ENCODE measurements at places on chromosomes 13 and 19.

GRCh38 chr19:55461974-55462626, 658 bp upstream of the ISOC2 start:
- DNase-seq = peak; percentile 35

- no peak for DNase-seq
These were observed 5.7 kb downstream of the VASP start for GRCh38 chr19:45512881-45513483.

GRCh38 chr19:58003174-58003828, 681 bp upstream of the ZNF606 start:
- no peak for DNase-seq

- DNase-seq = no peak
These were observed 300.3 kb downstream of the MYO16 start for GRCh38 chr13:108929532-108930206.

GRCh38 chr13:63195726-63196125, 1780.1 kb upstream of the PCDH20 start:
- DNase-seq = no peak

- peak; percentile 51 for DNase-seq
These were observed 9.7 kb downstream of the PRKACA start for GRCh38 chr19:14107581-14108461.

DNA sequence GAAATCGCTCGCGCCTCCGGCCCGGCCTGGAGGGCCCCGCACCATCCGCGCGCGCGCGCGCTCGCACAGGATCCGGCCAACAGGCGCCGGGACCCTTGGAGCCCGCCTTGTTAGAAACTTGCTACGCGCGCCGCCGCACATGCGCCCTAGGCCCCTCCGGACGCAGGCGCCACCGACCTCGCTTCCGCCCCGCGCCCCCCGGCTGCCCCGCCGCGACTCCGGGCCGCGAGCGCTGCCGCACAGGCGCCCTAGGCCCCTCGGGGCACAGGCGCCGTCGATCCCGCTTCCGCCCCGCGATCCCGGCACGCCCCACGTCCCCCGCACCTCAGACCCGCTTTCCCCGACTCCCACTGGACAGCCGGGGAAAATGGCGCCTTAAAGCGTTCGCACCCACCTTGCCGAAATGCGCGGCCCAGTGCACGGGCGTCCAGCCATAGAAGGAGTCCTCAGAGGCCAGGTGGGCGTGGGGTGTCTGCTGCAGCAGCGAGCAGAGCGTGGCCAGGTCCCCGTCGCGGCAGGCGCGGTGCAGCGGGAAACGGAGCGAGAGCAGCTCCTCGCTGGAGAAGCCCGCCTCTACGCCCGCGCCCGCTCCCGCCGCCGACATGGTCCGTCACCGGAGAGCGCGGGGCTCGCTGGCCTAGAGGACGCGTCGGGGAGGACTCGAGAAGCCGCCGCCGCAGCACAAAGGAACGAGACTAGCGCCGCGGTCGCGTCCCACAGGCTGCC, 375 bp downstream of the ANKRD10 start:
- DNase-seq = peak; percentile 75

DNA sequence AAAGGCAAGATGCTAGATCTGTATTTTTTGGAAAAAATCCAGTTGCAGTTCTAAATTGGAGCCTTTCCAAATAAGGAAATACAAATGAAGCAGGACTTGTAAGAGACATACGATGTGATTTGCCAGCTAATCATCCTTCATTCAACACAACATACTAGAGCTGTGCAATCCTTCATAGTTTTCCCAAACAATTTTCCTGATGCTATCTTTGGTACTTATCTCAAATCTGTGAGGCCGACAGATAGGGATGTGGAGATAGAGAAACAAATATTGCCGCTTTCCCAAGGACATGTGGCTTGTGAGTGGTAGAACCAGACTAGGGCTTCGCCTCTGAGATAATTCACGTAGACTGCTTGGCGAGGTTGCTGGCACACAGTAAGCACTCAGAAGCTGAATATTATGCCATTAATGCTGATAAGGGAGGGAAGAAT, 176.6 kb downstream of the LMO7 start:
- DNase-seq = peak; percentile 51

DNA sequence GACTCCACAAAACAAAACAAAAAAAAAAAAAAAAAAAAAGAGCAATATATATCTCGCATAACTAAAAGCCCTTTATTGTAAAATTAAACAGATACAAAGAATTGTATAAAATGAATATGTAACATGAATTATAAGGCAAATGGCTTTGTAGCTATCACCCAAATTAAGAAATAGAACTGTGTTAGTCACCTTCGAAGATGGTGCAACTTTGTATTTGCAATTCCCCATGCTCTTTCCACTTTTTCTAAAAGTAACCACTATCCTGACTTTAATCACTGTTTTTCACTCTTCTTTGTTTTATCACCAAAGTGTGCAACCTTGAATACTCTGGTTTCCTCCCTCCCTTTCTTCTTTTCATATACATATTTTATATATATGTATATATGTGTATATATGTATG, 57.1 kb upstream of the HTR2A start:
- no peak for DNase-seq

DNA sequence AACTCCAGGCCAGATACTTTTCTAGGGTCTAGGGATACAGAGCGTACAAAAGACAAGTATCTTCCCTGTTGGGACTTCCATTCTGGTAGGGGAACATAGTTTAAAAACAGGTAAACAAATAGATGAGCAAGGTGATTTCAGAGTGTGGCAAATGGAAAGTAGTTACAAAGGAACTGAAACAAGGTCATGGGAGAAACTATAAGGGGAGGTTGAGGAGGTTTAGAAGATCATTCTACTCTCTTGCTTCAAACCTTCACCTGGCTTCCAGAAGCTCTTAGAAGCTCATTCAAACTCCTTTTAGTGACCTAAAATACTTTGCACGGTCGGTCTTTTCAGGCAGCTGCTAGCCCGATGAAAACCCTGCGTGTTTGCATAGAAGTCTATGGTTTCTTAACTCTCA, 9.1 kb downstream of the FFAR2 start:
- DNase-seq = no peak

- DNase-seq = no peak
These were observed 2895.5 kb upstream of the PCDH20 start for GRCh38 chr13:64311112-64311511.

GRCh38 chr13:77846173-77846572, 72.5 kb downstream of the EDNRB start:
- DNase-seq = no peak

GRCh38 chr13:113742445-113743120, 16.4 kb upstream of the TMEM255B start:
- DNase-seq = no peak

- DNase-seq = no peak
These were observed 1221.1 kb downstream of the SLITRK1 start for GRCh38 chr13:82661126-82661525.

DNA sequence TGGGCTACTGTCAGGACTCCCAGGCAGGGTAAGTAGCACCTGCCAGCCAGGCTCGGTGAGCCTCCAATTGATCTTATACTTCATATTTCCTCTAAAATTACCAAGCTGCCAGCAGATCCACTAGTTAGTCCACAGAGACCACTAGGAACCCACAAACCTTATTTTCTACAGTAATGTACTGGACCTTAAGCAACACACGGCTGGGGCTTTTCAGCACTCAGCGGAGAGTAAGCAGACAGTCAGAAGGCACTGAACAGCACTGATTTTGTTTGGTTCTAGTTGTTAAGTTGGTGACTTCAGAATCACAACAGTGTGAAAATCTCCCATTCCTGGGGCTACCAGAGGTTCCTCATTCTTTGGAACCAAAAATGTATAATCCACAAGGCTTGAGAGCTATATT, 56.1 kb downstream of the MRPL57 start:
- no peak for DNase-seq

GRCh38 chr13:93698016-93698613, 471.5 kb downstream of the GPC6 start:
- DNase-seq = no peak

DNA sequence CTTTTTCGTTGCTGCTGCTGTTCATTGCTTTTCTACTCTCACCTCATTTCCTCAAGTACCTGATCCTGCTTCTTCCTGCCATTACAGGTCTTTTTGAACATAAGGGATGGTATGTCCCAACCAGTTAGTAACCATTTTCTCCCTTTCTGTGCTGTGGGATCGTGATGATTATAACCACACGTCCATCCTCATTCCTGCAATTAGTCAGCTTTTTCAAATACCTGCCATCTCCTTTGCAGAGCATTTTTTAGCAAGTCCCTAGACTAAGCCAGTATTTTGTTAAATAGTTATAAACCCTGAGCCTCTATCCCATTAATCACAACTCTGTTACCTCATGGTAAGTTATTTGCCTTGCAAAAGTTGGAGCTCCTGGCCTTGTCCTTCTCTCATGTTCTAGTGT, 109.2 kb downstream of the FNDC3A start:
- no peak for DNase-seq

DNA sequence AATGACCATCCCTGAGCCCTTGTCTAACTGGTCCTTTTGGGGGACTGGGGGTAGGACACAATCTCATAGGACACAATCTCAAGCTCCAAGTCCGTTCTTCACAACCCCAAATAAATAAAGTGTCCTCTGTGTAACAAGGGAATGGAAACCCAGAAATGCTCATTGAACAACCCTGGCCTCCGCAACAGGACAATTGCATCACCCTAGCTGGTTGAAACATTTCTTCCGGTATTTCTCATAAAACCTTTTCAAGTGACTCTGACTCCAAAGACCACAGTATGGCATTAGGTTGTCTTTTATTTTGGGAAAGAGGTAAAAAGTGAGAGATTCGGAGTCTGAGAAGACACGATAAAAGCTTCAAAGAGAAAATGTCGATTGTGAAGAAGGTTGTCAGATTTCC, 186.6 kb downstream of the ZNF536 start:
- DNase-seq = no peak

DNA sequence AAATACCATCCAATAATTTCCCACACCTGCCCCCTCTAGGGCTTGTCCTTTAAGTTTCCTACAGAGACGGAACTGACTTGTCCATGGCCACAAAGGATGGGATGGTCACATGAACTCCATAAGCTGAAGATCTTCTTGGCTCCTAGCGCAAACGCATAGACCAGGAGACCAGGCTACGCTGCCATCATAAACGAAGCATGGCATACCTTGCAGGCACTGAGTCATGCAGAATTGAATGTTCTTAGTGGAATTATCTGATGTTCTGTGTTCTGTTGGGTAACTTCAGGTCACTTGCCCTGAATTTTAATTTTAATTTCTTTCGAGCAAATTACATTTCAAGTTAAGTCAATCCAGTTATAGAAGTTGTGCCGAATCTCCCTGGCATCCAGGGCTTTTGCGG, 96.4 kb upstream of the STARD13 start:
- DNase-seq = no peak

DNA sequence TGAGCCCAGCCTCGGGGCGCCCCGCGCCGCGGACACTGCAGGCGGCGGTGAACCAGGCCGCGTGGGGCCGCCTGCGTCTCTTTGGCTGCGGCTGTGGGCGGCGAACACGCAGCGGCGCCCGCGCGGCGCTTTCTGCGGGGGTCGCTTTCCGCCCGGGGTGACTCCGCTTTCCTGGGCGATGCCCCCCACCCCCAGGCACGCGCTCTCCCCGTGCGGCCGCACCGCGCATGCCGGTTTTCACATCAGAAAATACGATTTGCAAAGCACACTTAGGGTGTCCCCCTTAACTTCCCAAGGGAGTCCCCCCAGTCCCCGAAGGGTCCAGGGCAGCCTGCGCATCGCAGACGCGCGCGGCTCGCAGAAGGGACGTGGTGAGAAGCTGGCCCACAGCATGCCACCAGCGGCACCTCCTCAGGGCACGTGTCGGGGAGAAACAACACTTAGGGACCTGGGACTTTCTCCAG, 5.3 kb downstream of the F7 start:
- no peak for DNase-seq

- no peak for DNase-seq
These were observed 965 bp downstream of the TTC9B start for GRCh38 chr19:40217027-40217810.

- peak; percentile 7 for DNase-seq
These were observed 292.4 kb upstream of the TSHZ3 start for GRCh38 chr19:31641591-31641990.

GRCh38 chr19:32540621-32541020, 40.4 kb upstream of the PDCD5 start:
- DNase-seq = no peak

- peak; percentile 63 for DNase-seq
These were observed at the start of gene MRI1 for GRCh38 chr19:13764101-13764807. Gene MRI1 (plus strand): TSS chr19:13764522. CDS start chr19:13764589, 67 bp downstream.

DNA sequence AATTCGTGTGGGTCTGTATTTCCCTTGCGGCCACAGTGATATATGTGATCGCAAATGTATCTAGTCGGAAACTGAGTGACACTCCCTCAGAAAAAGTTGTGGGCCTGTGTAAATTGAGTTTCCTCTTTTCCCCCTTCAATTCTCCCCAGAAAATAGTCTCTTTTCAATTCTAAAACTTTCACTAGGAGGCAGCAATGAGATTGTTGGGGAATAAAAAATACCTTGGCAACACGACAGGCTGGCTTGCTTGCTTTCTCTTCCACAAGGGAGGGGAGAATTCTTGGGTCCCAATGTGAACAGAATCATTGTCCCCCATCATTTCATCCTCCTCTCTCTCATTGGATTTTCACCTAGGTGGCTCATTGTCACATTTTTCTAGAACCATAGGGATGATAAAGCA, 3.7 kb upstream of the SOX21 start:
- peak; percentile 15 for DNase-seq

DNA sequence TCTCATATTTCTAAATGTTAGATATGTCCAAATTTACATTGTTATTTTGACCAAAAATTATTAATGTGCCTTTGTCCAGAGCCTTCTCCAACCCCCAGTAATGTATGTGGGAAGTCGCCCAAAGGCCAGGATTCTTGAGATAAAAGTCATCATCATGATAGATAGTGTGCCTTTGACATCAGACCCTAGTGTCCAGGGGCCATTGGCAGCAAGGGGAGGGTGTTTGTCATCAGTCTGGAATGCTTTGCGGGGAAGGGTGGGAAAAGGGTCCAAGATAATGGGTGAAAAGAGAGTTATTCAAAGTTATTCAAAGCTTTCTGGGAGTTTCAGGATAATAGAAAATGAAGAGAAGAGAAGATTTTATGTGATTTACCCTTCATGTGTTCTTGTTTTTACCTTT, 909.5 kb upstream of the GPC6 start:
- peak; percentile 52 for DNase-seq

DNA sequence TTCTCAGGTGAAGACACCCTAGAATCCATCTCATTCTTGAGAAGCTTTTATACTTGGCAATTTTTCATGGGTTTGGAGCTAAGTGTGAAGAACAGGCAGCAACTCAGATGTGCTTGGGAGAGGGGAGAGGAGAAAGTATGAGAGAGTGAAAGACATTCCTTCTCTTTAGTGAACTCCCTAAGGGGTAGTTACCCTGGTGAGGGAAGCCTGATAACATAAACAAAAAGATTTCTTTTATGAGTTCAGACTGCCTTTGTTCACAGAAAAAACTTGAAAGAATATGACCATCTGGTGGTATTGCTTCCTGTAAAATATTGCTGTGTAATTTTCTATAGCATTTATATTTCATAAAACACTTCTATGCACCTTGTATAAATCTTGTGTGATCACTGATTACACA, at the start of gene STOML3:
Gene STOML3 (minus strand): TSS at position 139 of the 400 bp plus-strand sequence. CDS start 110 bp downstream, at position 29.
- peak; percentile 20 for DNase-seq

GRCh38 chr19:11142528-11143171, 12.9 kb downstream of the SPC24 start:
- DNase-seq = peak; percentile 96

- DNase-seq = no peak
These were observed 222.9 kb downstream of the KLF5 start for GRCh38 chr13:73281746-73282145.

Data from astrocyte of the spinal cord (primary cell).